Pons (tissue), 1 donor: ENCODE measurements at places on chromosomes 5 and 9.
A peak's percentile ranks its signal among the peaks of the same experiment; 100 is the strongest.

- DNase-seq, result no peak
These were observed 27.6 kb downstream of the RAB24 start for GRCh38 chr5:177275883-177276282.

DNA sequence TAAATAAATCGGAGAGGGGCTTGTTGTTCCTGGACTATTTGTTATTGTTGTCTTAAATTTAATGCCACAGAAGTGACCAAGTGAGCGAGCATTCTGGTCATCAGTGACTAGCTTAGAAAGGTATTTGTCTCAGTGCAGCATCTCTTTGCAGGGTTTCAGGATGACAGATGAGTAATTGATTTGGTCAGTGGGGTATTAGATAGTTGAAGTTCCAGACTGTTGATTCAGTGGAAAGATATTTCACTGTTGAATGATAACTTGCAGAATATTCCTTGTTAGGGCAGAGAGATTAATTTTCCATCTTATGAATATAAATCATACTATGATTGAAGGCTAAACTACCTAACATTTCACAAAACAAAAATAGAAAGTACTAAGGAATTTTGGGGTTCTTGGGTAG, 122.4 kb downstream of the TRIO start:
- no peak for DNase-seq

DNA sequence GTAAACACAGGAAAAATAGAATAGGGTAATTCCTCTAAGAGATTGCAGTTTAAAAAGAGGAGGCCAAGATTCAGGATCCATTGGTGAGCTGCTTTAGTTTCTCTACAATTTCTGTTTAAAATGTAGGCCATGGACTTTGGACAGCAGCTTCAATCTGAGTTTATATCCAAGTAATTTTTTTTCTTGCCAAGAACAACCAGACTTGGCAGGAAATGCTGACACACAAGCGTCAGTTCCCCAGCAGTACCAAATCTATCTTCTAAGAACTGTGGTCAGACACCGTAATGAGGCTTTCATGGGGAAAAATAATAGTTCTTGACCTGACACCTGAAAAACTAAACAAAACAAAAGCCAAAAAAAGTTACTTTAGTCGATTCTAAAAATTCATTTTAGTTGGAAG, 528.8 kb downstream of the CSNK1G3 start:
- peak; percentile 67 for DNase-seq

DNA sequence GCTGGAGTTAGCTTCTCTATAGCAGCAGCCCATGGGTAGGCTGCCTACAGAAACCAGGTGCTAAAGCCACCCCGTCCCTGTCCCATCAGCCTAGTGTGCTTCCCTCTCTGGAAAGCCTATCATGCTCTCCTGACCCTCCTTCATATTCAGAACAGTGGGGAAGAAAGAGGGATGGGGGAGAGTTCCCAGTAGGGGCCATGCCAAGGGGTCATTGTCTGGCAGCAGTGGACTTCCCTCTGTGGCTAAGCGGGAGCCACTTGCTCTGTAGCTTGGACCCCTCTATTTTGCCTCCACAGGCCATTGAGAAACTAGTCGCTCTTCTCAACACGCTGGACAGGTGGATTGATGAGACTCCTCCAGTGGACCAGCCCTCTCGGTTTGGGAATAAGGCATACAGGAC, 17.5 kb downstream of the PTPA start:
- no peak for DNase-seq

- DNase-seq, result no peak
These were observed 96.6 kb downstream of the VCAN start for GRCh38 chr5:83568186-83568585.

- peak; percentile 45 for DNase-seq
These were observed 178.5 kb downstream of the ADAMTS12 start for GRCh38 chr5:33713136-33713765.

DNA sequence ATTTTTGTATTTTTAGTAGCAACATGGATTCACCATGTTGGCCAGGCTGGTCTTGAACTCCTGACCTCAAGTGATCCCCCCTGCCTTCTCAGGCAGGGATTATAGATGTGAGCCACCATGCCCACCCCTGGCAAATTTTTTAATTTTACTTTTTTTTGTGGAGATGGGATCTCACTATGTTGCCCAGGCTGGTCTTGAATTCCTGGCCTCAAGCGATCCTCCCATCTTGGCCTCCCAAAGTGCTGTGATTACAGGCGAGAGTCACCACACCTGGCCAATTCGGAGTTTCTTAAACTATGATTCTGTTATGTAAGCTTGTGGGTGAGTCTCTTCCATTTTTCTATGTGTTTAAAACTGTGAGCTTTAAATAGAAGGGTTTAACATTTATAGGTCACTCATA, 27.6 kb downstream of the PCBD2 start:
- no peak for DNase-seq

DNA sequence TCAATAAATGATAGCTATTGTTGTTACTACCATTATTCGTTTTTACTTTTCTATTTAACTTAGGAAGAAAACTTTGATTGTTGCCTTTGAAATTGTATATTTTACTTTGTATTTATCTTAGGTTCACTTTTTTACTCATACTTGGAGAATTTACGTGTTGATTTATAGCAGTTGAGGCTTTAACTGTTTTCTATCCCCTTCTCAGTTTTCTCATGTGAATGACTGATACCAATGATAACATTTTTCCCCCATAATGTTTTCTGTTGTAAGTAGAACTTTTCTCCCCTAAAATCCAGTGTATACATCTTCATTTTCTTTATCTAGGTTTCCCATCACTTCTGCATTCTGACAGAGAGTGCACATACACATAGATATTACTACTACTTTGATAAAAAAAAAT, 54.4 kb downstream of the FSD1L start:
- DNase-seq, result no peak

GRCh38 chr9:123710299-123710698, 219.6 kb downstream of the DENND1A start:
- no peak for DNase-seq

DNA sequence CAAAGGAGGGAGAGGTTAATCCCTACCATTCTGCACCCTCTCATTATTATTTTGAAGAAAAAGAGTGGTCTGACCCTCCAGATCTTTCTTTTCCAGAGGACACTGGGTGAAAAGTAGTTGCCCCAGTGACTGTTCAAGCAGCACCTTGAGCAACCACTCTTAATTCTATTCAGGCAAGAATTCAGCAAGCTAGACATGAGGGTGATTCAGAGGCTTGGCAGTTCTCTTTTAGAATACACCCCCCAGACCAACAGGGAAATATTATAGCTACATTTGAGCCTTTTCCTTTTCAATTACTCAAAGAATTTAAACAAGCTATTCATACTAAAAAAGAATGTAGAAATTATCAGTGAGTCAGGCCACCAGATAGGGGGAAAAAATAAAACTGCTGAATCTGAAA, 178.3 kb downstream of the MRPS30 start:
- DNase-seq, result no peak

DNA sequence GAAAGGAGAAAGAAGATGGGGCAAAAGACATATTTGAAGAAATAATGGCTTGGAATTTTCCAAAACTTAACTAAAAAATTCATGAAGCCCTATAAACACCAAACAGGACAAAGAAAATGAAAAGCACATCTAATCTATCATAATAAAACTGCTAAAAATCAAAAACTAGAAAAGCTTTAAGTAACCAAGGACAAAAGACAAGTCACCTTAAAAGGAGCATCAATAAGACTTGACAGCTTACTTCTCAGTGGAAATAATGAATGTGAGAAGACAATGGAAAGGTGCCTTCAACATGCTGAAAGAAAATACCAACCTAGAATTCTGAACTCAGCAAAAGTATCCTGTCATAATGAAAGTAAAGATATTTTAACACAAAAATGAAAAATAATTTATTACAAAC, 27.0 kb downstream of the GTF3C4 start:
- DNase-seq, result no peak

DNA sequence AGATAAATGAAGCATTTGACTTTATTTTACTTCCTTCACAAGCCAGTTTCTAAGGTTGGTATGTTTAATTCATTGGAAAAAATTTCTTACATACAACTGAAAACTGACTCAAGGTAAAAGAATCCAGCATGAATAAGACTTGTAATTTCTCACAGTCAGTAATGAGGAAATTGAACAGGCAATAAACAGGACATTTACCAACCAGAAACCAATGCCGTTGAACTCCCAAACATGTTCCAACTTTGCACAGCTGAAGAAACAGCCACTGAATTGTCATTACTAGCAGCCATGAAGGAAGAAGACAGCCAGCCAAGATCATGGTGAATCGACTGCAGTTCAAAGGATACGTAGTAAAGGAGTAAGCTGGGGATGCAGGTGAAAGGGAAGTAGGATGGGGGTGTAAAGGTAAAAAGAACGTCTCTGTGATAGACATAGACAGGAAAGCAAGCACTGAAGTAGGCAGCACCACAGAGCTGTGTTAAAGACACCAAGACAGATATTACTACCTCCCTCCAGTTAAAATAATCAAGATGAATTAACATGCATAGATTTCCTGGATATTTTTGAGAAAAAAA, 21.3 kb upstream of the SLC12A2 start:
- DNase-seq, result peak; percentile 20

DNA sequence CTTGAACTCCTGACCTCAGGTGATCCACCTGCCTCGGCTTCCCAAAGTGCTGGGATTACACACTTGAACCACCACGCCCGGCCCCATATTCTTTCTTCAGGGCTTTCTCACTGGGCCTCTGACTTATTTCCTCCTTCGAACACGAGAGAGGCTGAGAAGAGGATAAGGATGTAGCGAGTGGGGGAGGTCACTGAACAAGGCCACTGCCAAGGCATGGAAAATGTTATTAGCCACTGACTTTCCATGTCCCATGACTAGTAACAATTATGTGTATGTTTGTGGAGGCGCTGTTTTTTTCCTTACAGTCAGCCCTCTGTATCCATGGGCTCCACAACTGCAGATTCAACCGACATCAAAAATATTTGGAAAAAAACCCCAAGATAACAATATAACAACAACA, 12.3 kb upstream of the FCHSD1 start:
- DNase-seq, result no peak

- DNase-seq, result no peak
These were observed 156.8 kb downstream of the MACROH2A1 start for GRCh38 chr5:135242021-135242865.

- DNase-seq, result peak; percentile 88
These were observed 272.5 kb downstream of the EPB41L4A start for GRCh38 chr5:112146323-112147226.
